Femur (tissue), 1 donor: ENCODE measurements at places on chromosomes 2 and 18.

DNA sequence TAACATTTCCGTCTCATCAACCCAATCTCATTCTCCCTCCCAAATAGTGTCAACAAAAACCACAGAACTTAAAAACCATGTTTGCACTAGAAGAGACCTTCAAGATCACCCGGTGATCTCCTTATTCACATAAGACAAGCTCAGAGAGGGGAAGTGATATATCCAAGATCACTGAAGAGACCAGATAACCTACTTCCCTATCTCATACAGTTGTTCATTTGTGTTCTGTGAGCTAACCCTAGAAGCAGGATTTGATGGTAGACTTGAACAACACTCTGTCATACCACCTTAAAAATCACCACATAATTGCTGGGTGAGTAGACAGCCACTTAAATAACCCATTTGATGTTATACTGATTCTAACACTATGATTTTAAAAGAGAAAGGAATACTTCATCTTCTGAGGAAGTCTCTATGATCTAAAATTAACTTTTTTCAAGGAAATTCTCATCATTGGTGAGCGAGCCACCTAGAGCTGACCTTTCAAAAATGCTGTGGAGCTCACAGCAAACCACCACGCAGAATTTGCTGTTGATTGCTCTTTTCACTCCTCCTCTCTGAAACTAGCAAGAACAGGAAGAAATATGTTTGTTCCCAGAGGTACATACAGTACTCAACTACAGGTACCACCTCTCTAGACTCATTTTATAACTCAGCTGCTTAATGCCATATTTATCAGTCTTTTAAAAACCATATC is 15.1 kb downstream of the AAK1 start:
- DNase-seq: no peak

DNA sequence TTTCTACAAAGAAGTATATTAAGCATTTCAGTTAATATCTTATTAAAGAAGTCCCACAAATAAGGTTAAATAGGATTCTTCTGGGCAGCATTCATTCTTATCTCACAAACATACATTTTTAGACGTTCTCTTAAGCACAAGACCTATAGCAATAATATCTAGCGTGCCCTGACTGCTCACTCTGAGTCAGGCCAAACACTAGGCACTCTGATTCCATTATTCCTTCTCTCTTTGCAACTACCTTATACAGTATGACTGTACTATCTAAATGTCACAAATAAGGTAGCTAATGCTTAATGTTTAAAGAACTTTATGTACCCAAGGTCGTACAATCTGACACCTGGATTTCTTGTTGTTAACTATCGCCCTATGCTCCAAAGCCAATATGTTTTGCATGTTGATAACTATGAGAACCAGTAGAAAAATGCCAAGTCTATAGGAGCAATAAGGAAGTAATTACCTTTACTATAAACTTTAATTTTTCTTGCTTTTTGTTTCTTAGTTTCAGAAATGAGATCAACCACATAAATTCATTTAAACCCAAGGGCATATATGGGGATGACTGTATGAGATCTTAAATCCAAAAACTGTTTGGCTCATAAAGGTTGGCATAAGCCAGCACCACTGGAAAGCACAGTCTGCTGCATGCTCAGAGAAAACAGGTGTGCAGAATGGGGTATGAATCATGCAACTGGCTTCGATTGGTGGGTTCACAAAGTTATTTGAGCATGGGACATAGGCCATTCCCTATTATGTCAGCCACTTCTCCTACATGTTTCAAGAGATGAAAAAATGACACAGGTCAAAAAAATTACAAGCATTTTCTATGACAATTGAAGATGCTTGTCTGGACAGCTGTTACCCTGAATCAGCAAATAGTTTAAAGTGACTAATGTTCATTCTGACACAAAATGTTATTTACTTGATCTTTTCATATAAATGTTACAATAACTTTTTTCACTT is 352.0 kb downstream of the IRS1 start:
- no peak for DNase-seq

DNA sequence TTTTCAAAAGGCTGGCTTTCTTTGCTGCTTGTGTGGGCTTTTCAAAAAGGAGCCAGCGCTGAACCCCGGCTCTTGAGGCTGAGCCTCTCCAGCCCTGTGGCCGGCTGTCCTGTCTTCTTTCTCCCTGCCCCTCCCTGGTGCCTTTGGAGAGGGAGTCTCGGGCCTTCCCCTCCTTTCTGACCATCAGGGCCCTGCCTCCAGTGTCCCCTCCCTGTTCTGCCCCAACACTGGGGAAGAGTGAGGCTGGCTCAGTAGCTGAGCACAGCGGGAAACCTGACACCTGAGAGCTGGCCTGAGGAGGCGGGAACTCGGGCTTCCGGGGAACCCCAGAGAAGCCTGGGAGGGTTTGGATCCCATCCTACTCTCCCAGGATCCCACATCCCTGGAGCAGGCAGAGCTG is 232.1 kb downstream of the LOXHD1 start:
- no peak for DNase-seq

- DNase-seq: no peak
These were observed 70.4 kb upstream of the TWIST2 start for GRCh38 chr2:238777369-238778067.

DNA sequence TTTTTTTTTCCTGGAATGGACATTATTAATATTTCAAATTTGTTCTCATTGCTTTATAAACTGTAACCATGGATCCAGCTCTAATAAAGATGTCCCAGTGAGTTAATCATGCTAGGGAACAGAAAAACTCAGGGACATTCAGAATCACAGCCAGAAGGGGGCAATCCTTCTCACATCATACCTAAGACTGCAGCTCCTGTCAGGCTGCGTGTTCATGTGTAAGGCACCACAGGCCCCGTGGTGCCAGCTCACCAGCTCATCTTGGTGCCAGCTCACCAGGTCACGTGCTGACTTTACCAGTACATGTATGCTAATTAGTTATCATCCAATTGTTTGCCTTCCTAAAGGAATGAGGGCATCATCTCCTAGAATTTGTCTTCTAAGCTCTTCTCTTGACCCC is 84.7 kb upstream of the NEDD4L start:
- DNase-seq: no peak

GRCh38 chr2:12442476-12442847 is 274.3 kb upstream of the TRIB2 start:
- no peak for DNase-seq

DNA sequence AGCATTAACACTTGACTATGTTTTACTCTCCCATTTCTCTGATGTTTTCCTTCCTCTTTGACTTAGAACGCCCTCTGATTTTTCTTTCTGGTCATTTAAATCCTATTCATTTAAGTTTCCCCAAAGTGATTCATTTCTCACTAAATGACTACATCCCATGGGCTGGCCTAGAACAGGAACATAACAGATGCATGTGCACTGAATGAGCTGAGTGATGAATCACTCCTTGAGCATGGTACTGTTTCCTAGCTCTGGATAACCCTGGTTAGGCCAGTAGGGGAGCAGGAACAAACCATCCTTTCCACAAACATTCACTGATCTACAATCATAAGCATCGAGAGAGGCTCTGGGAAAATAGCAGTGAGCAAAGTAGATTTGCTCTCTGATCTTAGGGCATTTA is 221.9 kb upstream of the SETBP1 start:
- no peak for DNase-seq

- no peak for DNase-seq
These were observed 38.2 kb downstream of the EFEMP1 start for GRCh38 chr2:55885127-55885943.

- DNase-seq: no peak
These were observed 2180.0 kb upstream of the PIK3C3 start for GRCh38 chr18:39774957-39775598.

DNA sequence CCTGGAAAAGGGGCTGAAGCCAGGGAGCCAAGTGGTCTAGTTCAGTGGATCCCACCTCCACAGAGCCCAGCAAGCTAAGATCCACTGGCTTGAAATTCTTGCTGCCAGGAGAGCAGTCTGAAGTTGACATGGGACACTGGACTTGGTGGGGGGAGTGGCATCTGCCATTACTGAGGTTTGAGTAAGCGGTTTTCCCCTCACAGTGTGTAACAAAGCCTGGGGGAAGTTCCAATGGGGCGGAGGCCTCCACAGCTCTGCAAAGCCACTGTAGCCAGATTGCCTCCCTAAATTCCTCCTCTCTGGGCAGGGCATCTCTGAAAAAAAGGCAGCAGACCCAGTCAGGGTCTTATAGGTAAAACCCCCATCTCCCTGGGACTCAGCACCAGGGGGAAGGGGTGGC is 144.4 kb downstream of the PTPRM start:
- no peak for DNase-seq
